ENCODE measurements at places on chromosomes 1 and 21.
A peak's percentile ranks its signal among the peaks of the same experiment; 100 is the strongest.

GRCh38 chr1:51819810-51820209 lies 58.7 kb downstream of the NRDC start:
- H3K27ac ChIP-seq = no peak overlapping the region
- no peak for DNase-seq
- H3K4me3 ChIP-seq = no peak overlapping the region

DNA sequence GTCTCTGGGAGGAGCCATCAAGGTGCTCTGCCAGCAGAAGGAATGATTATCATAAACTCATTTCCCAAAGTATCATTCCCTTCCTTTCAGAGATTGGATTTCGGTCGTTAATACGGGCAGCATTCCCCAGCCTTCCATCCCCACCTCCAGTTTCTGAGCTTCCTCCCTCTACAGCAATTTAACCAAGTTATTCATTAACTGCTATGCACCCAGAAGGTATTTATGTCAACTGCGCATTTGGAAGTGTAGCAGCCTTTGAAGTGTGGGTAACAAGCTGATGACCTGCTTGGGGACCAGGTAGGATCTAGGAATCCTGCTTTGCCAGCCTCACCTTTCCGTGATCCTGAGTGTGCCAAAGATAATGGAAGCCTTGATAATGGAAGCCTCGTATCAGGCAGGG lies 172.4 kb upstream of the IGSF21 start:
- no peaks in the 10 kb centered on the region for H3K36me3 ChIP-seq
- H3K27me3 ChIP-seq = no peaks in the 10 kb centered on the region
- H3K4me1 ChIP-seq = no peaks in the 10 kb centered on the region
- no peak for DNase-seq
- no peak overlapping the region for H3K27ac ChIP-seq

- H3K4me3 ChIP-seq = no peak overlapping the region
- peak; percentile 54 for DNase-seq
- no peaks in the 10 kb centered on the region for H3K36me3 ChIP-seq
- no peak overlapping the region for H3K27ac ChIP-seq
Observed at GRCh38 chr1:31587720-31588423, 11.6 kb downstream of the TINAGL1 start.

DNA sequence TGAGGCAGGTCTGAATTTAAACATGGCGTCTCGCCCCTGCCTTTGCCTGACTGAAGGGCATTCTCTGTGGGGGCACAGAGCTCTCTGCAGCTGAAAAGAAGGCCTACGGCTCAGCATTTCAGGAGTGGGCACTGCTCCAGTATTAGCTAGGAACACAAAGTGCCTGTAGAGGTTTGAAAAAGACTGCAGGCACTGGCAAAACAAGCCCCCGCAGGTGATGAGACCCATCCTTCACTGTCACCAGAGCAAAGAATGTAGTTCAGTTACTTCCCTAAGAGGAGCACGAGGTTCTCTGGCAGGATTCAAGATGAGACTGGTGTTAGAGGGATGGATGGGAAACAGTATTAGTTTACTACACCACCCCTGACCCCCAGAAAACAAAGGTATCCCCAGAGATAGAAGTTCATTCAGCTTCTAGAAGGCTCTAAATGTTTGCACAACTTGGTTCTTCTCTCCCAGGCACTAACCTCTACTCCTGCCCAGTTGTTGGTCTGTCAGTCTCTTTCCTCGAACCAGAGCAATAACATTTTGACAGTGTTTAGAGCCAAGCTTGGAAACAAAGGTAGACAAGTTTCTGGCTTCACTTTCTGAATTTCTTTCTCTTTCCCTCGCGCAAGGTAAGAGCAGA lies 101.9 kb upstream of the KCNE2 start:
- no peak for DNase-seq
- H3K27me3 ChIP-seq = peaks cover 5% of the 10 kb centered on the region
- H3K4me3 ChIP-seq = no peak overlapping the region

DNA sequence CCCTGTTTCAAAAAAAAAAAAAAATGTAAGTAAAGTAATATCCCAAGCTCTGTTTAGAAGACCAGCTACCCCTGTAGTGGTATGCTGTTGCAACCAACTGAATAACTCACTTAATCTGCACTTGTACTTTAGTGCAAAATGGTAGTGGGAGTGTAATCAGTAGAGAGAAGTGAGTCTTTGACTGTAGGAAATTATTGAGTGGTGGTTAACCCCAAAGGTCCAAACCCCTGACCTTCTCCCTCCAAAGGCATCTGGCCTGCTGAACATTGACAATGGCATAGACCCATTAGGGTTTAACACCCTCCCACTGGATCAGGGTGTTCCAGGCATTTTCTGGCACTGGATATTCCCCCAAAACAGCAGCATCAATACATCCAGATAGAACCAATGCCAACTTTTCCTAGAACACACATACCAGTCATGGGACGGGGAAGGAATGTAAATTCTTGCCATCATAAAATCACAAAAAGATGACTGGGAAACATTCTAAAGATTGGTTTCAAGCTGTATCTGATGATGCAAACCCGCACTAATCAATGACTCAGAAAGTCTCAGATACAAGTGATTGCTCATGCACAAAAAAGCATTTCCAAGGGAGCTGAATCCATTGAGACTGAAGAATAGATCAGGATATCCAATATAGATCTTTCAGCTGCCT lies 110.3 kb downstream of the MRPL39 start:
- peaks cover 14% of the 10 kb centered on the region for H3K36me3 ChIP-seq
- H3K27ac ChIP-seq = no peak overlapping the region
- H3K27me3 ChIP-seq = no peaks in the 10 kb centered on the region

GRCh38 chr1:161511756-161512060 lies 6.5 kb downstream of the FCGR2A start:
- no peak for DNase-seq
- no peaks in the 10 kb centered on the region for H3K36me3 ChIP-seq
- peaks cover 3% of the 10 kb centered on the region for H3K4me1 ChIP-seq
- no peak overlapping the region for H3K4me3 ChIP-seq
- H3K27ac ChIP-seq = no peak overlapping the region

DNA sequence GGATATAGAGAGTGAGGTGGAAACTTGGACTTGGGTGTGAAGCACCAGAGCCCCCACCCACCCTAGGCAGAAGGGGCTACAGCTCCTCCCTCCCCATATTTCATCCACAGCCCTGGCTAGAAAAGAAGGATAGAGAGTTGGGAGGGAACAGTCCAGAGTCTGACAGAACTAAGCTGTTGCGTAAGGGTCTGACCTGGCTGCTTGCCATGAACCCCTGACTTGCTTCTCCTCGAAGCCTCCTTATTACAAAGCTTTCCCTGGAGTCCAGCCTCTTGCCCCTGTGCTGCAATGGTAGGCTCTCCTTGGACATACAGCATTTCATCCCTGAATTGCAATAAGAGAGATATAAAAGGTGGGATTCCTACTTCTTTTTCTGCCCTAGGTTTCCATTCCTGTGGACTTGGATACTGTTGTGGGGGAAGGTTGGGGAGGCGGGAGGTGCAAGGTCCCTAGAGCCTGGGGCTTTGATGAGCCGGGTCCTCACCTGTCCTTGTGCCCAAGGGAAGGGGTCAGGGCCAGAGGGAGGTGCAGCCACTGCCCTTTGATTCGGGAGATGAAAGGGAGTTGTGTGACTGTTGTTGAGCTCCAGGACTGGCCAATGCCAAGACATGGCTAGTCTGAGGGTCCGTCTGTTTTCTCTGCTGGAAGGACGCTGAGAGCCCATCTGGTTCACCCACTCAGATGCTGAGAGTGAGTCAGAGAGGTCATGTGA lies 2.7 kb downstream of the RHBG start:
- DNase-seq = no peak
- no peak overlapping the region for H3K27ac ChIP-seq
- H3K27me3 ChIP-seq = peaks cover 44% of the 10 kb centered on the region
- H3K4me3 ChIP-seq = no peak overlapping the region

DNA sequence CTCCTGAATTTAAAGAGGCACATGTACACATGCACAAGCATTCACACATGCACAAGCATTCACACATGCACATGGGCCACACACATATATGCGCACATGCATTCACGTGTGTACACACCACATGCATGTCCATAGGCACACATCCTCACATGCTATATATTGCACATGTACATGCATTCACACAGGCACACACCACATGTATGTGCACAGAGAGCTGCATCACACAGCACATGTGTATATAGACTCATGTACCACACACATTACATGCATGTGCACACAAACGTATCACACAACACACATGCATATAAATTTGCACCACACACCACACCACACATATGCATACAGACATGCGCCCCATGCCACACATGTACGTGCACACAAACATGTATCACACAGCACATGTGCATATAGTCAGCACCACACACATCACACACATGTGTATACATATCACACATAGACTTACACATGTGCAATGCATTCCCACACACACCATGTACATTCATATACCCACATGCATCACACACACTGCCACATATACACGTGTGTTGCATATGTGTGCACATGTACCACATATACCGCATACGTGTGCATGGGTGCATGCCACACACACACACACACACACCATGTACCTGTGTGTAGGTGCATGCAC lies 54.6 kb upstream of the COL18A1 start:
- H3K4me3 ChIP-seq = no peak overlapping the region
- H3K4me1 ChIP-seq = no peaks in the 10 kb centered on the region
- H3K27ac ChIP-seq = no peak overlapping the region
- H3K27me3 ChIP-seq = peaks cover 15% of the 10 kb centered on the region
- no peak for DNase-seq

DNA sequence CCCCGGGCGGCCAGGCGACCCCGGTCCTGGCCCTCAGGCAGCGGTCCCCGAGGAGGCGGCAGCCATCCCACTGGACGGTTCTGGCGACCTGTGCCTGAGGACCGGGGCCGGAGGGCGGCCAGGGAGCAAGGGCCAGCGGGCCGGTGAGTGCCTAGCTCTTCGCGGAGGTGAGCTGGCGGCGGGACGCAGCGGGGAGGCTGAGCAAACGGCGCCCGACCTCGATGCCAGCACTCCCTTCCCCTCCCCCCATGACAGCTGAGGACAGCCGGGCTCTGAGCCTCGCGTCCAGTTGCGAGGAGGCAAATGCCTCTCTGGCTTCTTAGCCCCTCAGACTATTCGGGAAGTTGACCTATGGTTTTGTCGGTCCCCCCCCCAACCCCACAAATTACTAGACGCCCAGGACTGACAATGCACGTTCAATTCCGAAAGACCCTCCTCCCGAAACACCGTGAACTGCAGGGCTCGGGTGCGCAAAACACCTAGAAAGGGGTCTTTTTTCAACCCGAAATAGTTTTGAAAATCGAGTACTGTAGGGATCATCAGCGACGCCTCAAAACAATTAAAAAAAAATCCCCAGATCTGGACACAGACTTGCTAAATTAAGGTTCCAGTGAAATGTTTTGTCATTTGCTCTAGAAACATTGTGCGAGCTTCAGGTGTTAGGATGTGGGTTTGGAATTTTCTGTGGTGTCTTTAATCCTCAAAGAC lies 8.3 kb downstream of the CDKN2C start:
- peaks cover 27% of the 10 kb centered on the region for H3K36me3 ChIP-seq
- peak overlapping the region; percentile 58 for H3K27ac ChIP-seq
- peaks cover 63% of the 10 kb centered on the region for H3K27me3 ChIP-seq
- peaks cover 28% of the 10 kb centered on the region for H3K4me1 ChIP-seq
- H3K4me3 ChIP-seq = peak overlapping the region; percentile 76

- peaks cover 32% of the 10 kb centered on the region for H3K27me3 ChIP-seq
- DNase-seq = peak; percentile 52
- peaks cover 31% of the 10 kb centered on the region for H3K4me1 ChIP-seq
Observed at GRCh38 chr1:26164036-26164860, 4.5 kb downstream of the C1orf232 start.

DNA sequence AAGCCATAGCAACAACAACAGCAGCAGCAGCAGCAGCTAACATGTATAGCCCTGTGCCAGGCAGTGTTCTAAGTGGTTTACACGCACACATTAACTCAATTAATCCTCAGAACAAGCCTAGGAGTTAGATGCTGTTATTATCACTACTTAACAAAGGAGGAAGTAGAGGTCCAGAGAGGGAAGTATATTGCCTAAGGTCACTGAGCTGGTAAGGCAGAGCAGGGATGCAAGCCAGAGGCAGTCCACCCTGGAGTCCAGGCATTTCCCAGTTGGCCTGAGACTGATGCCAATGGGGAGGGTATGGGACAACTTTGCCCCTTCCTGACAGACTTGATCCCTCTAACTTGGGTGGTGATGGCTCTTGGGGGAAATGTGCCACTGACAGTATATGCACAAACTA lies 6.8 kb downstream of the CDC14A start:
- H3K4me1 ChIP-seq = peaks cover 73% of the 10 kb centered on the region
- no peaks in the 10 kb centered on the region for H3K27me3 ChIP-seq
- H3K27ac ChIP-seq = no peak overlapping the region
- DNase-seq = no peak
- H3K36me3 ChIP-seq = peaks cover 80% of the 10 kb centered on the region
- H3K4me3 ChIP-seq = no peak overlapping the region

- H3K27me3 ChIP-seq = no peaks in the 10 kb centered on the region
- H3K4me3 ChIP-seq = no peak overlapping the region
- no peaks in the 10 kb centered on the region for H3K36me3 ChIP-seq
- peaks cover 13% of the 10 kb centered on the region for H3K4me1 ChIP-seq
- no peak for DNase-seq
- H3K27ac ChIP-seq = no peak overlapping the region
Observed at GRCh38 chr1:107781245-107781644, 183.7 kb downstream of the VAV3 start.

GRCh38 chr1:86477682-86478081 lies 9.0 kb downstream of the CLCA1 start:
- H3K4me1 ChIP-seq = no peaks in the 10 kb centered on the region
- H3K27ac ChIP-seq = no peak overlapping the region
- DNase-seq = no peak
- H3K36me3 ChIP-seq = no peaks in the 10 kb centered on the region

DNA sequence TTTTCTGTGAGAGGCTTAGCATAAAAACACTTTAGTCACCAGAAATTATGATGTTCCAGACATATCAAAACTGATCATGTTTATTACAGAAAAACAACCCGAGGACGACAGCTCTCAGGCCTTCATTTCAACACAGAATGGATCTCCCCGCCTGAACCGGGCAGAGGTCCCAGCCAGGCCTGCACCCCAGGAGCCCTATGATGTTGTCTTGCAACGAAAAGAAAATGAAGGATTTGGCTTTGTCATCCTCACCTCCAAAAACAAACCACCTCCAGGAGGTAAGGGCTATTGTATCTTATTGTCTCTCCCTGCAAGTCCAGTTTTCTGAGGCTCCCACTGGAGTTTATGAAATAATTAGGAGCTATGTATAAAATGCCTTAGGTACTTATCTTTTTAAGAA lies 105.5 kb downstream of the PHTF1 start:
- H3K36me3 ChIP-seq = peaks cover 3% of the 10 kb centered on the region
- no peaks in the 10 kb centered on the region for H3K27me3 ChIP-seq
- no peak overlapping the region for H3K27ac ChIP-seq
- no peak overlapping the region for H3K4me3 ChIP-seq
- H3K4me1 ChIP-seq = no peaks in the 10 kb centered on the region

Data from activated CD4-positive, alpha-beta memory T cell treated with anti-CD3 and anti-CD28 coated beads, Interleukin-2, amount 10 ng/mL, durations not matched to agents 7 days and 5 days (primary cell).